Renal cortex interstitium (tissue), 15 donors: ENCODE measurements at places on chromosomes 7 and 10.

GRCh38 chr10:99711129-99711719 is 20.7 kb downstream of the COX15 start:
- no peak for DNase-seq

DNA sequence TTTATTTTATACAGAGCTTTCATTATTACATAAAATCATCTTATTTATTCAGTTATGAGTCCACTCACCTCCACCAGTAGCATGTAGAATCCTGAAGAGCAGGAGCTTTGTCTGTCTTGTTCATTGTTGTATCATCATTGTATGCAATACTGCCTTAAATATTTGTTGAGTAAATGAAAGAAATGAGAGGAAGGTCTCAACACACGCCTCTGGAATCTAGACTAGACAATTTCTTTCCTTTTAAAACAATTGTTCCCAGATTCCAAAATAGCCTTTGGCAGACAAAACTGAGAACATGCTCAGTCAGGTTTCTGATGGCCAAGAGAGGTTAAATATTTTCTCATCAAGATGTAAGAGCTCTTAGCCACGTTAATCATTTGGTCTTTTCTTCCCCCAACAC is 173.1 kb upstream of the AGR3 start:
- no peak for DNase-seq

DNA sequence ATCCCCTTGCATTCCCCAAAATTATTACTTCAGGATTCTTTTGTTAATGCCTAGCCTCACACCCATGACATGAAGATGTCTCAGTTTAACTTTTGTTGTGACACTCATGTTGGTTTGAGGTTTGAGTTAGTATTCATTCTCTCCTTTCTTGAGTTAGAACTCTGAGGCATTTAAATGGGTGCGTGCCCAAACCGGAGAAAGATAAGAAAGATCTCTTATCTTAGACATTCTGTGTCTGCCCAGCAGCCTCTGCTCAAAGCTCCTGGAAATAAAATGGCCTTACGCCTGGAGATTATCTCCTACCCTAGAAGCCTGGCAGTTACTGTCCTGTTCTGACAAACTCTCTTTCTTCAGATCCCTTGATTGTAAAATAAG is 26.3 kb downstream of the WBP1L start:
- no peak for DNase-seq

GRCh38 chr7:149729586-149729982 is 43.8 kb downstream of the ZNF467 start:
- DNase-seq: no peak

DNA sequence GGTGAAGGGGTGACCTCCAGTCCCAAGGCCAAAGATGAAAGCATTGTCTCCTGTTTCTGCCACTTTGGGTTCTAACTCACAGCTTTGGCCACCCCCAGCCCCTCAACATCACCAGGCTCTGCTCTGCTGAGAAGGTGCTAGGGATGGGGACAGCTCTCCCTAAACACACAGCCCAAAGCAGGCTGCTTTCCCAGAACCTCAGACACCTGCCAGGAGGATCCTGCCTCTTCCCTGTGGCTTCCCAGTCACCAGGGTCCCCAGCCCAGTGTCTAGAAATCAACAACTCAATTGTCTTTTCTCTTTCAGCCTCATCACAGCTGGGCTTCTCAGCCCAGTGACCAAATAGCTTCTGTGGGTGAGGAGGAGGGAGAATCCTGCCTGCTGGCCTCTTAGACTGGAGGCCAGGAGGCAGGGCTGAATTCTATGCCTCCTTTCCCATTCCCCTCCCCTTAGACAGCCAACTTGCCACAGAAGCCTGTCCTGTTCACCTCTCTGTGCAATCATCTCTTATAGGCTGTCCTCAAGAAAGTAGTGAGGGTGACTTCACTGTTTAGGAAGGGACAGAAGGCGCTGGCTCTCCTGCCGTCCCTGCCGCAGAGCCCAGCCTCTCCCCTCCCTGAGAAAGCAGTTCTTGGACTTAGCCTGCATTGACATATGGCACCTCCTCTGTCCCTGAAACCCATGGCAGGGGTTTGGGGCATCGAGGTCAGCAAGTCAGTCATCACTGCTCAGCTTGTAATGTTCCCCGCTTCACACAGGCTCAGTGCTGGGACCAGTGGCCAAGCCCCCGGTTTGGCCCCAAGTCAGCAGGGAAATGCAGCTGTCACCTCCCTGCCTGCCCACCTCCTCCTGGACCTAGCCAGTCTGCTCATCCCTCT is 3.7 kb downstream of the FGF8 start:
- DNase-seq: no peak

GRCh38 chr10:103021900-103022293 is 103.8 kb downstream of the CNNM2 start:
- no peak for DNase-seq

DNA sequence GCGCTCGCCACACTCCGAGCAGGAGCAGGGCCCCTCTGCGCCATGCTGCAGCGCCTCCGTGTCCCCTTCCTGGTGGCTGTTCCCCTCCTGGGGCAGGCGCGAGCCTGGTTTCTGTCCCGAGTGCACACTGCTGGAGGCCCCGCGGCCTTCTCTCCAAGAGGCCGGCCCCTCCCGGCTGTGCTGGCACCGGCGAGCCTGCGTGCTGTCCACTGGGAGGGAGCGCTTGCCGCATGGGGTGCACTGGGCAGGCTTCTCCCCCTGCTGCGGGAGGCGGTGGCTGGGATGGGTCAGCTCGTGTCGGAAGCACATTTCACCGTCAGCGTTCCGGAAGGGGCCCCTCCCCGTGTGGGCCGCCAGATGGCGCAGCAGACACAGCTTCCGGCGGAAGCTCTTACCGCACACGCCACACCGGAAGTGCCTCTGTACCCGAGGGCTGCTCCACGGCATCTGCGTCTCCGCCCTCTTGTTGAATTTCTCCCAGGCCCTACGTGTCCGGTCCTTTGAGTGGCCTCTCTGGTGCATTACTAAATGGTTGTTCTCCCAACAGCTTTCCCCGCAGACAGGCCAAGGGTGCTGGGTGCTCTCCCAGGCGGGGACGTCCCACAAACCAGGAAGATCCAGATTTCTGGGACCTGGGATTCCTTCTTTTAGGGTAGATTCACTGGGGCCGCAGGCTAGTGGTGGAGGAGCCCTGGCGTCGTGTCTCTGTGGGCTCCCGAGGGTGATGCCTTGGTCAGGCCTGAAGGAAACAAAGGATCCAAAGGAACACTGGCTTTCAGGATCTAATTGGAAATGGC is 18.7 kb downstream of the ZNF786 start:
- no peak for DNase-seq

DNA sequence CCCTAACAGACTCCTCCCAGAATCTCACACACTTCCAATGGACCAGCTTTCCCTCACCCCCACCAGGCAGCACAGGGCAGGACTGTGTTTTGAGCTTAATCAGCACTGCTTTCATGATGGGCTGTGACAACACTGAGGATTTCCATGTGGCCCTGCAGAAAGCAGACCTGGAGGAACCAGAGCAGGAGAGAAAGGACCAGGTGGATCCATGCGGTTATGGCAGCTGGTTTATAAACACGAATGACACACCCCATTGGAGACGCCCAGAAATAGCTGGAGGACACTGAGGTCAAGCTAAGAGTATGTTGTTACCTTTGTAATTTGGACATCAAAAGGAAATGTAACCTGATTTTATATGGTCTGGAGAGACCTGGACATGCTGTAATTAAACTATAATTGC is 31.7 kb upstream of the HERPUD2 start:
- no peak for DNase-seq

GRCh38 chr7:47383696-47384445 is 198.0 kb downstream of the TNS3 start:
- no peak for DNase-seq

DNA sequence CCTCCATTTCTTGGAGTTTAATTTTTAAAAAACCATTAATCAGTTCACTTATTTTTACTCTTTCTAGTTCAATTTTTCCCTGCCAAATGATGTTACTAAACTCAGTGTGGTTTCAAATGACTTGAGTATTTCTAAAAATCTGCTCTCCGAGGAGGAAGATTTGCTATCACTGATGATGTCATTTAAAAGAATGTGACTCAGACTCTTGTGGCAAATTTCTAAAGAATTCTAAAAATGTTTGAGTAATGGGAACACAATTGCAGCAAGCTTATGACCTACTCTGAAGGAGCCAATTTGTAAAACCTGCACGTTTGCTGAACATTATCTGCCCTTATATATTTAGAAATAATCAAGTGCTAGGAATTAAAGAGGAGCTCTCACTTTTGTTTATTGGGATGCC is 88.6 kb downstream of the SPAG6 start:
- DNase-seq: no peak

GRCh38 chr7:115306586-115306985 is 384.7 kb downstream of the MDFIC start:
- no peak for DNase-seq

- no peak for DNase-seq
Measured at GRCh38 chr10:103765981-103766380, 89.4 kb downstream of the SH3PXD2A start.
